Activated naive CD4-positive, alpha-beta T cell treated with anti-CD3 and anti-CD28 coated beads, Interleukin-2, amount 10 ng/mL, durations not matched to agents 7 days and 5 days (primary cell): ENCODE measurements at places on chromosomes 16 and 17.

GRCh38 chr16:83802554-83803205 lies 5.1 kb upstream of the HSBP1 start:
- no peak for DNase-seq

GRCh38 chr16:49484451-49484849 lies 110.8 kb downstream of the C16orf78 start:
- DNase-seq: peak; percentile 43

- no peak for DNase-seq
Observed at GRCh38 chr16:30353438-30354129, 1.5 kb downstream of the CD2BP2 start.

DNA sequence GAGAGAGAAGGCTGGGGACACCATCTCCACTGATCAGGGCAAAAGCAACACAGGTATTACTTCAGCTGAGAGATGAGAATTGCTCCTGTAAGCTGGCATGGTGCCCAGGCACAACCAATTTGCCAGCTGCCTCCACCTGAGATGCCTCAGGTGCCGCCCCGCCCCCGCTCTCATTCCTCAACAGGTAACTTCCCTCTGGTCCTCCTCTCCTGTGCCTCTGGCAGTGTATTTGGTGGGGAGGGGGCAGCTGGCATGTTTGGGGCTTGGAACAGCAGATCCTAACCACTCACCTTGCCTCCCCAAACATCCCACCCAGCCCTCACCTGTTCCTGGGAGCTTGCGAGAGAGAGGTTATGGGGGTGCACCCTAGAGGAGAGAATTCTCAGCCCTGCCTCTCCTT lies 2.9 kb upstream of the SRCIN1 start:
- DNase-seq: no peak

GRCh38 chr16:80623376-80623775 lies 82.6 kb downstream of the DYNLRB2 start:
- no peak for DNase-seq

GRCh38 chr17:21015564-21015963 lies 27.2 kb downstream of the USP22 start:
- no peak for DNase-seq

DNA sequence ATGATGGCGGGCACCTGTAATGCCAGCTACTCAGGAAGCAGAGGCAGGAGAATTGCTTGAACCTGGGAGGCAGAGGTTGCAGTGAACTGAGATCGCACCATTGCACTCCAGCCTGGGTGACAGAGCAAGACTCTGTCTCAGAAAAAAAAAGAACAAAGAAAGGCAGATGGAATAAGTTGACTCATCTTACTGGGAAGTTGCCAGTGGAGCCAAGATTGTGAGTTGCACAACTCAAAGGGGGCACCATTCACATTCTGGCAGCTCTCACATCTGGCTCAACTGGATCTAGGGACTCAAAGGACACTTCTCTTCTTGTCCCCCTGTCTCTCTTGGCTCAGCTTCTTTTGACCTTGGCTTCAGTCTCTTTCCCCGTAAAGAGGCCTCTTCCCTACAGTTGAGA lies 53.7 kb upstream of the ETV4 start:
- no peak for DNase-seq

- no peak for DNase-seq
Observed at GRCh38 chr17:9944704-9945103, 39.6 kb upstream of the RCVRN start.

GRCh38 chr17:42618442-42619150 lies 9.1 kb downstream of the TUBG1 start:
- DNase-seq: peak; percentile 24

- DNase-seq: peak; percentile 90
Observed at GRCh38 chr16:2969545-2970521, 685 bp downstream of the PAQR4 start.

- peak; percentile 58 for DNase-seq
Observed at GRCh38 chr16:28845293-28845692, 855 bp downstream of the TUFM start.

DNA sequence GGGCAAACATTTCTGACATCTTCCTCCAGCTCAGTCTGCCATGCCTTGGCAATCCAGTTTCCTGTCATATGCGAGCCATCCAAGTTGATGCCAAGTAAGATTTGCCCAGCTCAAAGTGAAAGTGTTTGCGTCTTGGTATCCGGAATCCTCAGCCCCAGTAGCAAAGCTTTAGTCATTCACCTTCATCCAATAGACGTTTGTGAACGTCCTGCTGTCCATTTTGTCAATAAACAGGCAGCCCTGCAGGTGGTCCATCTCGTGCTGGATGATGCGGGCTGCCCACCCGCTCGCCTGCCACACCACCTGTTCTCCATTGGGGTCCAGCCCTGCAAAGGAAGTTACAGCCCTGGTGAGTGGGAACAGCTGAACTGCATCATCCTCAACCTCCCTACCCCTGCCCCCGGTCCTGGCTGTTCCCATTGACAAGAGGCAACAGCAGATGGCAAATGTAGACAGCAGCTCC lies 1.5 kb downstream of the PDF start:
- no peak for DNase-seq

DNA sequence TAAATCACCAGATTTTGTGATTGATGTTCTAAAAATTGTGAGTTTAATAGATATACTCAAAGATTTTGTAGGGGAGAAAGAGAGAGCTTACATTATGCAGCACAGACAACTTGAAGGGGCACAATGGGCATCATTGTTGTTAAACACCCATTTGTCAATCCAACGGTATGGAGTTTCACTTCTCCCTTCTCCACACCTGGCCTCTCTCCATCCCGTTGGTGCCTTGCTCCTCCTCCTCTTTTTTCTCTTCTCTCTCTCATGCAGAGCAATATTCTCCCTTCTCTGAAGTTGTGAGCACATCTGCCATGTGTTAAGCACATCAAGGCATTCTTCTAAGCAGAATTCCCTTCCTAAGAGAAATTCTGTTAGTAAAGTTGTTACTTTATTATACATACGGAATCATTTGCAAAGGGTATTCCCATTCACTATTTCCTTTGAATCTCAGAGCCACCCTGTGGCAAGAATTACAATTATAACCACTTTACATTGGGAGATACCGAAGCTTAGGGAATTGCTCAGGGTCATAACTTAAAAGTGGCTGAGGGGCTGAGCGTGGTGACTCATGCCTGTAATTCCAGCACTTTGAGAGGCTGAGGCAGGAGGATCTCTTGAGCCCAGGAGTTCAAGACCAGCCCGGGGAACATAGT lies 40.5 kb upstream of the SKAP1 start:
- no peak for DNase-seq

GRCh38 chr17:66684261-66684660 lies 150.7 kb upstream of the CACNG5 start:
- DNase-seq: no peak

DNA sequence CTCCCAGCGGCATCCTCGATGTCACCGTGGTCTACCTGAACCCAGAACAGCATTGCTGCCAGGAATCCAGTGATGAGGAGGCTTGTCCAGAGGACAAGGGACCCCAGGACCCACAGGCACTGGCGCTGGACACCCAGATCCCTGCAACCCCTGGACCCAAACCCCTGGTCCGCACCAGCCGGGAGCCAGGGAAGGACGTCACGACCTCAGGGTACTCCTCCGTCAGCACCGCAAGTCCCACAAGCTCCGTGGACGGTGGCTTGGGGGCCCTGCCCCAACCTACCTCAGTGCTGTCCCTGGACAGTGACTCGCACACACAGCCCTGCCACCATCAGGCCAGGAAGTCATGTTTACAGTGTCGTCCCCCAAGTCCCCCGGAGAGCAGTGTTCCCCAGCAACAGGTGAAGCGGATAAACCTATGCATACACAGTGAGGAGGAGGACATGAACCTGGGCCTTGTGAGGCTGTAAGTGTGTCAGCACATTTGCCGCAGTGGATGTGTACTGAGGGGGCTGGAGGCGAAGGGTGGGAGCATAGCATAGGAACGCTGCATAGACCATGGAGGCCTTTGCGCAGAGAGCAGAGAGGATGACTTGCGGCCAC lies 3.3 kb upstream of the TEDC2 start:
- no peak for DNase-seq

DNA sequence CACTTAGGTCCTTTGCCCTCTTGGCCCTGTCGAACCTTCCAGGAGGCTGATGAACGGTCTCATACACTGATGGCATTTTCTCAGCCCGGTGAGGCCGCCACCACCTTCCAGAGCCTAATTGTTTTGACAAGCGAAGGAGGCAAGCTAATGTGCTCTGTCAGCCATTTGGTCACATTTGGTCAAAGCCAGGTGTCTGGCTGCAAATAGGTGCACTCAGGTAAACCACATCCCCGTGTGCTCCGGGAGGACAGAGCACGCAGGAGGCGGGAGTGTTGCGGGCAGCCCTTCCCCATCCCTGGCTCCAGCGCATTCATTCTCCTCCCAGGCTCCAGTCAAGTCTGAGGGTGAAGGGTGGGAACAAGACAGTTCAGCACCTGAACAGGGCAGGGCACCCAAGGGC lies 240.1 kb downstream of the MSI2 start:
- no peak for DNase-seq

DNA sequence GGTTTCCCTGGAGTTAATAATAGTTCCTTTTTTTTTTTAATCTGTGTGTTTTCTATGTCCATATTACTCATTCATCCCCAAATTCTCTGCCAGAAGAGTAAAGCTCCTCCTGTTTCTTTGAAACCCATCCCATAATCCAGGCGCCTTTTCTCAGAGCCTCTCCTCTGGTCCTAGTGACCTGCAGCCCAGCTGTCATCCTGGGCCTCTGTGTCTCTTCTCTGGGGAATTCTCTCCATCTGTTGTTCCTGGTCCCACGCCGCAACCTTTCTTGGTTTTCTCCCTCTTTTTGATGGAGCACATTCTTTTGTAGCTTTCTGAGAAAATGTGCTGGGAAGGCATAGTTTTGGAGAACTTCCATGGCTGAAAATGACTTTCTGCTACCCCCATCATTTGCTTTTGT lies 10.2 kb downstream of the KATNB1 start:
- DNase-seq: no peak

DNA sequence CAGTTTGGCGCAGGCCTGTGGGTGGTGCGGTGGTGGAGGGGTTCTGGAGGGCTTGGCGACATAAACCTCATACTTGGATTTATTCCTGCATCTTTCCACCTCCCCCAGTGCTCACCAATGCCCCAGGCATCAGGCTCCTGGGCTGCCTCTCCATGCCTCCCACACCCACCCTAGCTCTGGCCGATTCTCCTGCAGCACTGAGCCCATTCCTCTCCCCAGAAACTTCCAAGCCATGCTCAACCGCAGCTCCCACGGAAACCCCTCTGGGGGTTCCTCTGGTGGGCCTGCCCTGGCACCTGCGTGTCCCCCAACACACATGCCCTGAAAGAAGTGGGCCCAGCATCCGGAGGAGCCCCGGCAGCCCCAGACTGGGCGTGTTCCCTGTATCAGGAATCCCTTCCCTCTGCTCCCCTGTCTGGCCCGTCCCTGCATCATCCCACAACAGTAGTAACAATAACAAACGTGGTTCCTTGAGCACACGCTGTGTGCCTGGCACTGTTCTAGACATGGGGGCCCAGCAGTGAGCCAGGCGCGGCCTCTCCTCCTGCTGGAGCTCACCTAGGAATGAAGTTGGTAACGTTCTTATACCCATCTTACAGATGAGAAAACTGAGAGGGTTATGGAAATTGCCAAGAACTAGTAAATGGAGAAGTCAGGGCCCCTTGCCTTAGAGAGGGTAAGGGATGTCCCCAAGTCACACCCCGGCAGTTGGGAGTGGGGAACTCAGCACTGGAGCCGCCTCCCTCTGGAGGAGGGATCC lies 2.3 kb downstream of the PRSS21 start:
- DNase-seq: peak; percentile 13

DNA sequence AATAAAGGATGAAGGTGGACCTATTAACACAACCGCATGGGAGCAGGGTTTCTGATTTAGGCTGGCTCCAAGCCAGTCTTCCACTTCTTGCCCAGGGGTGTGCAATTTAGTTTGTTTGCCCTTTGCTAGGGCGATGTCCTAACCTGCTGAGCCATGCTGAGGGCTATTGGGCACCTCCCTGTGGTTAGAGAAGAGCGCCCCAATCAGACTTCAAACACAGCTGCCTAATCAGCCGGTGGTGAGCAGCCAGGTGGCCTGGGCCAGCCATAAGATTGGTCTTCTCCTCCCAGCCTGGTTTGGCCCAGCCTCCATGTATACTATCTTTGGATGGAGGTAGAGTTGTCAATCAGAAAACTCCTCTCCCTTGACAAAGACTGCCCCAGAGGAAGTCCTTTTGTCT lies 15.7 kb downstream of the TMEM94 start:
- DNase-seq: no peak

DNA sequence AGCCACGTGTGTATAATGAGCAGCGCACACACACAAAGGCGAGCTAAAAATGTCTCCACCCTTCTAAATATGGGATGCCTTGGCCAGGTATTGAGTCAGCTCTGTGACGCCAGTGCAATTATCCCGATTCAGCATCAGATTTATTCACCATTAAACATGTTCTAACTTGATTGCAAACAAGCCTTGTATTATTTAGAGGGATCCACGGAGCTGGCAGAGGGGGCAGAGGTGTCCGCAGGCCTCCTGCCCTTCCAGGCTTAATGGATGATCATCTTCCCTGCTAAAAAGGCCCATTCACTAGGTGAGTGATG lies 591.7 kb downstream of the MAF start:
- no peak for DNase-seq

DNA sequence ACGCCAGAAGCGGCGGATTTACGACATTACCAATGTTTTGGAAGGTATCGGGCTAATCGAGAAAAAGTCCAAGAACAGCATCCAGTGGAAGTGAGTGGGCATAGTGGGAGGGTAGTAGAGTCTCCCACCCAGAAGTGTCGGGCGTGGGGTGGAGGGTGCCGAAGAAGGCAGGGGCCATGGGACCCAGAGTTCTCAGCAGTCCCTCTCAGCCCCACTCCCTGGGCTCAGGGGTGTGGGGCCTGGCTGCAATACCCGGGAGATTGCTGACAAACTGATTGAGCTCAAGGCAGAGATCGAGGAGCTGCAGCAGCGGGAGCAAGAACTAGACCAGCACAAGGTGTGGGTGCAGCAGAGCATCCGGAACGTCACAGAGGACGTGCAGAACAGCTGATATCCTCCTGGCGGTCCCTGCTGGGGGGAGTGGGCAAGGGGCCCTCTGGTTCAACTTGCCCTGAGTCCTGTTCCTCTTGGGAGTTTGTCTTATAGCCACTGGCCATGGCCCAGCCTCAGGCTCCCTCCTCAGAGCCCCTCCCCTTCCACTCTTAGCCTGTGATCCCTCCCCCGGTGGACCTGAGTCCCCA lies 916 bp downstream of the E2F4 start:
- no peak for DNase-seq
